Right ventricle myocardium inferior (tissue), 1 donor: ENCODE measurements at places on chromosomes 5 and 9.

- DNase-seq: no peak
Measured at GRCh38 chr5:135697251-135697958, 118.6 kb upstream of the CXCL14 start.

GRCh38 chr5:169637549-169638121 lies 560 bp downstream of the DOCK2 start:
- peak; percentile 80 for DNase-seq

DNA sequence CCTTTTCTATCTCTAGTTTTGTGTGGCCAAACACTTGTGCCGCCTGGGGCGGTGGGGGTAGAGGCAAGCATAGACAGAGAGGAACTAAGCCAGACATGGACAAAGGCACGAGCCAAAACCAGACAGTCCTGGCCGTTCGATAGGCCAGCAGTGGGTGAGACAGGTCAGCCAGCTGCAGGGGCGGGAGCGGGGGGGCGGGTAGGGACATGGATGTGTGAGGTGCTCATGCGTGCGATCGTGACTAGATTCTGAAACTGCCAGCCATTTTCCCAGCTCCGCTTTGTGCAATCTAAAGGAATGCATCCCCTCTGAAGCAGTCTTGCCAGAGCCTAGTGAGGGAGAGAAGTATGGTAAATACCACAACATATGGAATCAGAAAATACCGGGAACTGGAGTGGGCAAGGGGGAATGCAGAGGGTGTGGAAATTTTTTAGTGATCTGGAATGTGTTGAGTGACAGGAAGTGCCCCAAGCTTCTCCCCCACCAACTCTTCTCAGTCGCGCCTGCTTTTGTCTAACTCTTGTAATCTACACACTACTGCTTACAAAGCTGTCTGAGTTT lies 111.9 kb downstream of the NR6A1 start:
- peak; percentile 81 for DNase-seq

DNA sequence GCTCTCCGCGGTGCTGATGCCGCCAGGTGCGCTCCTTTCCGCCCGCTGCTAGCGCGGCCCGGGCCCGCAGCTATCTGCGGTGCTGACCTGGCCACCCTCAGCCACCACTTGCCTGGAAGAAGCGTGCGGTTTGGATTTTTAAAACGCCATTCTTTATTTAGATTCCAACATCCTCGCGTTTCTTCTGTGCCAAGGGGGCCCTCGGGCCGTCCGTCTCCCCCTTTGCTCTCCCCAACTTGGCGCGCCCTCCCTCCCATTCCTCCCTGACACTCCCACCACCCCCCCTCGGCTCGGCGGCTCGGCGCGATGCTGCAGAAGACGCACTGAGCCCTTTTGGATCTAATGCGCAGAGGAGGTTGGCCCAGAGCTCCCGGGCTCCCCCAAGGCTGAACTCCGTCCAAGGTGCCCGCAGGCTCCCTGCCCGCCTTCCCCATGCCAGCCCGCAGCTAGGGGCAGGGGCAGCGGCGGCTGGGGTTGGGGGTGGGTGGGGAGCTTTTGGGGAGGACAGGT lies at the start of gene BARHL1:
TSS of gene BARHL1 (plus strand) at position 331 of the 510 bp plus-strand sequence. CDS start 192 bp downstream, outside the sequence.
- DNase-seq: no peak

- no peak for DNase-seq
Measured at GRCh38 chr9:137279741-137280473, 2.4 kb downstream of the TOR4A start.

DNA sequence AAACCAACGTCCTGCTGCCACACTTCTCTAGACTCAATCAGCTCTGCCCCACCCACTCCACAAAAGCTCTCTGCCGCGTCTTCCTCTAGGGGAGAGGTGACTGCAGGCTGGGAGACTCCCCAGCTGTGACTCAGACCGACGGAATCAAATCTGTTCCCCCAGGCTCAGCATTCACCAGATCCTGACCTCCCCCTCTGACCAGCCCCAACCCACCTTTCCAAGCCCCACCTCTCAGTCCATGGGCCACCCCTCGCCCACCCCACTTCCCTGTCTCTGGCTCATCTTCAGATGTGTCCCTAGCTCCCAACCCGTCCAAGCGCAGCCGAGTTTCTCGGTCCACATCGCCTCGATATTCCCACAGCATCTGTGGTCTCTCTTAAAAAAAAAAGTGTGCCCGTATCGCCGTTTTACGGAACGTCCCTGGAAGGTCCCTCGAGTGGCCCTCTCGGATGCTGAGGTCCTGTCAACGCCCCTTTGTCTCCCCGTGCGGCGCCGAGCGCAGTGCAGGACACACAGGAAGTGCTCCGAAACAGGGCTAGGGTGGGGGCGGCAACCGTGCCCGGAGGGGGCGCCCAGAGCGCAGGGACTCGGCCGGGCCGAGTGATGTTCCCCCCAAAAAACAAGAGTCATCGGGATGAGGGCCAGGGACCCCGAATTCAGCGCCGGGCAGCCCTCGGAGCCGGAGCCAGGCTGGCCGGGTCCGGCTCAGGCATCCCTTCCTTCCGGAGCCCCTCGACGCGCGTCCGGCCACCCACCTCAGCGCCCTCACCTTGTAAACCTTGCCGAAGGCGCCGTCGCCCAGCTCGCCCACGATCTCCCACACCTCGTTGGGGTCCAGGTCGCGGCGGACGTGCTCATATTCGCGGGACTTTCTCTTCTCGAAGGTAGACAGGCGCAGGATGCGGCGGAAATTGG lies 649 bp downstream of the STK10 start:
- peak; percentile 91 for DNase-seq

- DNase-seq: peak; percentile 67
Measured at GRCh38 chr5:39040875-39041274, 33.3 kb downstream of the RICTOR start.

- no peak for DNase-seq
Measured at GRCh38 chr9:90408659-90409058, 234.0 kb downstream of the DIRAS2 start.
